ENCODE measurements at places on chromosomes 11 and 22.

DNA sequence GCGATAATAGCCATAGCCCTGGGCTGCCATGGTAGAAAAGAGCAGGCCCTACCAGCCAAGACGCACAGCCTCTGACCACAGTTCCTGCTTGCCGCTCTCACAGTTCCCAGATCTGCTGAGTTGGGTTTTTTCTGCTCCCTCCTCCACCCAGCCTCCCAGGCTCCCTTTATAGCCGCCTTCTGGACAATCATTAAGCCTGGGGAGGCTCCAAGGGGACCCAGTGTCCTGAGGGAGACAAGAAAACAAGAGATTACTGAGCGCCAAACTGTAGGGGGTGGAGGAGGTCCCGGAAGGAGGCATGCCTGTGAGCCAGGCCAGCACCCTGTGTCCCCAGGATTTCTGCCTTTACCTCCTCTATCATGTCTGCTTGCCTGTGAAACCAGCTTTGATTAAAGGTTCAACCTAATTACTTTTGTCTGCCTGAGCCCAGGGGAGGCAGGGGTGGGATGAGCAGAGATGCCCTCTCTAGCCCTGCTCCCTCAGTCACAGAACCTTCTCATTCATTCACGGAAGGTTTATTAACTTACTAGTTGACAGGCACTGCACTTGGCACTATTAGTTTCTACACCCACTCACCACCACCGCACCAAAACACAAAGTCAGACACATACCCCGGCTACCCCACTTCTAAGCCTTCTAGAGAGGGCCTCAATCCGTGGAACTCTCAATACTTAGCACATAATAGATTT, 1.2 kb downstream of the SLC37A4 start:
- DNase-seq = peak; percentile 46

DNA sequence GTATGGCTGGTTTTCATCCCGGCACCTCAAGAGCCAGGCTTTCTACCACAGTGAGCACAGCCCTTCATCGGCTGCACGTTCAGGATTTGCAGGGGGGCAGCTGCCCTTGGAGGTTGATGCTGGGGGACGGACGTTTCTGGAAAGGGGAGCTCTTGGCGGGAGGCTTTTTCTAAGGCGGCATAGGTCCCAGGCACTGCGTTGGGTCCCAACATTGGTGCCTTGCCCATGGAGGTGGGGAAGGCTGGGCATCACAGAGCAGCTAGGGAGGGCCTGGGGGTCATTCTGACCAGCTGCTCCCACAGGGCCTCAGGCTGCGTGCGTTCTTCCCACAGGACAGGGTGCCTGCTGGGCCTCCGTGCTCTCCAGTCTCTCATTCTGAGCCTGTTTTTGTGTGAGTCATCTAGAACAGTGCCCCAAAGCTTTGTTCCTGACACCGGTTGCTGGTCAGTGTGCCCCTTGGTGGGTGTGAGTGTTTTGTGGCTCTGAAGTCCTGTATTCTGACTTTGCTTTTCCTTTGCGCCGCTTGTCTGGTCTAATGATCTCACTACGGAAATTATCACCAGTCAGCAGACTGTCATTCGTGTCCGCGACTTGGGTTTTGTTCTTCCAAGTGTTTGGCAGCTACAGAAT, 275.9 kb downstream of the TBC1D22A start:
- no peak for DNase-seq

GRCh38 chr22:49853981-49854831, 562 bp downstream of the ZBED4 start:
- no peak for DNase-seq

GRCh38 chr11:83174008-83174407, 17.1 kb downstream of the PCF11 start:
- DNase-seq = no peak

- DNase-seq = no peak
These were observed 20.6 kb upstream of the DAGLA start for GRCh38 chr11:61659413-61660196.

GRCh38 chr11:62601122-62601371, 618 bp downstream of the MTA2 start:
- DNase-seq = peak; percentile 34

DNA sequence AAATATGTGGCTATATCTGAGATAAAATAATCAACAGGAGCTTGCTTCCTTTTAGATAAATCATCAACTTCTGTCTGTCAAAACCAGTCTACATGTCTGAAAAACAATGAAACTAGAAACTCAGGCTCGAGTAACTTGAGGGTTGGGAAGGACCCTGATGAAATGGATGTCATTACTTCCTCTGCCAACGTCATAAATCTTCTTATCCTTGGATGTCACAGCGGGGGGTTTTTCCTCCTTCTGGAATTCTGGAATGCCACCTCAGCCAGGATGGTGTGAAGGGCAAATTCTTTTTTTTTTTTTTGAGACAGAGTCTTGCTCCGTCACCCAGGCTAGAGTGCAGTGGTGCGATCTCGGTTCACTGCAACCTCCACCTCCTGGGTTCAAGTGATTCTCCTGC, 13.4 kb downstream of the LGR4 start:
- no peak for DNase-seq

GRCh38 chr11:71080239-71081097, 171.9 kb downstream of the SHANK2 start:
- DNase-seq = peak; percentile 1

- DNase-seq = no peak
These were observed 23.4 kb upstream of the GPR83 start for GRCh38 chr11:94424662-94425061.

- no peak for DNase-seq
These were observed 32.4 kb downstream of the NF2 start for GRCh38 chr22:29635734-29636357.

DNA sequence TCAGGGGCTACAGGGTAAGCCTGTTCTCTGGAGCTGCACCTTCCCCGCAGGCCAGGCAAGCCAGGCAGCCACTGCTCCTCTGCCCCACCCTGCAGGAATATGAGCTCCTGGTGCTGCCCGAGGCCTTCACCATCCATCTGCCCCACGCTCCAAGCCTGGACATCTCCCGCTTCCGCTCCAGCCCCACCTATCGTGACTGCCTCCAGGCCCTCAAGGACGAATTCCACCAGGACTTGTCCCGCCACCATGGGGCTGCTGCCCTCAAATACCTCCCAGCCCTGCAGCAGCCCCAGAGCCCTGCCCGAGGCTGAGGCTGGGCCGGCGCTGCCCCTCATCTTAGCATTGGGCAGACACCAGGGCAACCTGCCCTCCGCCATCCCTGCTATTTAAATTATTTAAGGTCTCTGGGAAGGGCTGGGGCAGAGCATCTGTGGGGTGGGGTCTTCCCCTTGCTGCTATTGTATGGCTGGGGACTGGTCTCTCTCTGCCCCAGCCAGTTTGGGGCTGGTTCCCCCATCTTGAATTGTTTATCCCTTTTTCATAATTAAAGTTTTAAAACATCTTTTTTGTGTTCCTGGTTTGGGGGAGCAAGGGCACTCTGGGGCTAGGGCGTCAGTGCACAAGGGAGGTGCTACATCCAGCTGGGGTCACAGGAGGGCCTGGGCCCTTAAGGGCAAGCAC, 6.2 kb downstream of the LARGE2 start:
- DNase-seq = no peak
